NCI-H1417 (cell line): ENCODE measurements at places on chromosomes 4 and X.

GRCh38 chrX:4004822-4005221 is 291.4 kb upstream of the PRKX start:
- no peak for DNase-seq

- DNase-seq, result peak; percentile 8
These were observed 337.3 kb upstream of the HS3ST1 start for GRCh38 chr4:11765849-11766453.

DNA sequence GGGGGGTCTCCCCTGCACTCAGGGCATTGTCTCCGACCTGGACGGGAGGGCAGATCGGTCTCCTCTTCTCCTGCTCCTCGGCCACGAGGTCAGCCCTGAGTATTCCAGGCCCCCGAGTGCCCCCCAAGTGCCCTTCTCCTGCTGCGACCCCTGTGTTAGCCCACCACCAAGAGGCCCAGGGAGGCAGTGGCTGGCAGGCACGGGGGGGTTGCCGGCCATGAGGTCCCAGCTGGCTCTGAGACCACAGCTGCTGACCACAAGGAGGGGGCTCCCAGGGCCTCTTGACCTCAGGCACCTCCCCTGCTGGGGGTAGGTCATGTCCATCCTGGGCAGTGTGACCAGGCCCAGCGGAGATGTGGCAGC is 186.1 kb upstream of the PSAPL1 start:
- no peak for DNase-seq

DNA sequence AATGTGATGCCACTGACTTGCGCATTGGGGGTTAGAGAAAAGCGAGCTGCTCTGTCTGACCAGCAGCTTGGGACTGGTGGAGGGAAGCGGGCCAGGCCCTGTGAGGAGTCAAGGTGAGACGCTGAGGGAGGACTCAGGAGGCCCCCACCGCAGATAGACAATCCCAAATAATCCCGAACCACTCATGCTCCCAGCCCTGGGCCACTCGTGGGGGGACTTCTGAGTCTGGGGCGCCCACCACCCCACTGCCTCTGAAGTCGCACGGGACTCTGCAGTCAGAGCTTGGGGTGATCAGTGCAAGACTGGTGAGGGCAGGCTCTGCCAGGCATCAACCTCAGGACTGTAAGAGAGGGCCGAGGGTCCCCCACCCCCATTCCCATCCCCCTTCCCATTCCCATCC is 6.9 kb downstream of the MAGEA4 start:
- DNase-seq, result no peak

DNA sequence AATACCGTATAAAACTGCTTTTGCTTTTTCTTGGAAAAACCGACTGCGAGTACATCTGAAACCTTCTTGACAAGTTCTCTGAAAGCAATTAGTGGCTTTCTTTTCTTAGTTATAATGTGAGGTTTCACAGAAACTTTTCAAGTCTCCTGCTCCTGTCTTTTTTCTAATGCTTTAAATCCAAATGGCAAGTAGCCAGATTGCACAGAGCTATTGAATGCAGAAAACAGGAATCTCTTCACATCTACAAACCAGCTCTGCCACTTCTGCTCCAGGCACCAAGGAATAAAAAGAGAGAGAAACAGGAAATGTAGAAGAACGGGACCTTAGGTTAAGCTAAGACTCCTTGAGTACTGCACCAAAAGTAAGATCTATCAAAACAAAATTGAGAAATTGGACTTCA is 267.3 kb upstream of the TET2 start:
- no peak for DNase-seq

DNA sequence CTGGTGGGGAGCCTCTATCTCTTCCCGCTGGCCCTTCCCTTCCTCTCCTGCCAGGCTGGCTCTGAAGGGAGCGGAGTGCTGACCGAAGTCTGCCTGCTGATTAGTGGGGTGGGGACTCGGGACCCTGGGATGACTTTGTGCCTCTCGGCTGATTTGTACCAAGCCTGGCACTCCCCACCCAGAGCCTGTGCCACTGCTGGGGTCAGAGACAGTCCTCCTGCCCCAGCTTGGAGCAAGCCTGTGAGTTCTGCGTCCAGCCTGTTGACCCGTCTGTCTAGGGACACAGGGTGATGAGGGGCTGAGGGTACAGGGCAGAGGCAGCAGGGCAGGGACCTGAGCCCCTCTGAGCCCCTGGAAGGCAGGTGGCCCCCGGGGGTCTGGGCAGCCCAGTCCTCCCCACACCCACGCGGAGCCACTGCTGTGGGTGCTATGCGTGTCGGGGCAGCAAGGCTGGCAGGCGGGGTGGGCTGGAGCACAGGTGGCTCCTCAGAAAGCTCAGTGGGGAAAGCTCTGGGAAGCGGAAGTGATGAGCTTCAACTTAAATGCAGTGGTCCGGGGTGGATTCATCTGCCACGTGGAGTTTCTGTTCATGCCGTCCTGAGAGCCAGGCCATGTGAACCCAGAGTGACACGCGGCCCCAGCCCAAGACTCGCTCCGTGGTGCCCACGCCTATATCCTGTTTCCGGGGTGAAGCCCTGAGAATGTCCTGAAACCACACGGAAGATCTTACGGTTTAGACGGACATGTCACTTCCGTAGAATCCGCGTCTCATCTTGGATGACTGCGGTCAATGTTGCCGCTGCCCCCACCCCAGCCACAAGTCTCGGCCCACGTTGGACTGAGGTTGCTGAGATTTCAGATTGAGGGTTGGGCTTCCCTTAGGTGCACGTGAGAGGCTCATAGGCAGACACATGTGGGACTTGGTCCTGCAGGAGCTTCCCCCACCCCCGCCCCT is 21.1 kb upstream of the UVSSA start:
- DNase-seq, result no peak

DNA sequence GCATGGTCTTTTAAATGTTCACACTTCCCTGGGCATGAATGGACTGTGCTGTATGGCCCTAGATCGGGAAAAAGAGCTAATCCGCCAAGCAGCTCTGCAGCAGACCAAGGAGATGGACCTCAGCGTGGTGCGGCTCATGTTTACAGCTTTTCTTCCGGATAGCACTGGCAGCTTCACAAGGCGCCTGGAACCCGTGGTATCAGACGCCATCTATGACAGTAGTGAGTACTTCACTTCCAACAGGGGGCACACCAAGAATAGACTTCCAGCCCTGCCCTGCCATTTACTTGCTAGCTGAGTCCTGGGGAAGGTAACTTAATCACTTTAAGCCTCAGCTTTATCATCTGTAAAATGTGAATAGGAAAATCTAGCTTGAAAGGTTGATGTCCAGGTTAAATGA is 77.7 kb downstream of the NFKB1 start:
- DNase-seq, result no peak

- DNase-seq, result no peak
These were observed 75.8 kb downstream of the TSPAN7 start for GRCh38 chrX:38636949-38637819.

- no peak for DNase-seq
These were observed 353.9 kb downstream of the GPAT3 start for GRCh38 chr4:83889802-83890201.

DNA sequence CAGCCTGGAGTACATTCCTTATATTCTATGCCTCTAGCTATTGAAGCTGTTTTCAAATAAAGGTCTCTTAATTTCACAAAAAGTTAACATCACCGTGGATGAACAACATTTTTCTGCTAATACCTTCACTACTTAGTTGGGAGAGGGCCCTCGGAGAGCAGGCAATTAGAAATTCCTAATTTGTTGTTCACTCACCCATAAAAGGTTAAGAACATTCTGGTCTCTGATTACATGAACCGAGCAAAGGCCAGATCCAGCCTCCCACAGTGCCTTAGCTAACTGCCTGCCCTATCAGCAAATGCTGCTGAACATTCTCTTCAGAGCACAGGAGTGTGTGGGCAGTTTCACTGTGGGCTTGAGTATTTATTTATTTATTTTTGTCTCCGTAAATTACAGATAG is 36.0 kb upstream of the TTC29 start:
- no peak for DNase-seq

DNA sequence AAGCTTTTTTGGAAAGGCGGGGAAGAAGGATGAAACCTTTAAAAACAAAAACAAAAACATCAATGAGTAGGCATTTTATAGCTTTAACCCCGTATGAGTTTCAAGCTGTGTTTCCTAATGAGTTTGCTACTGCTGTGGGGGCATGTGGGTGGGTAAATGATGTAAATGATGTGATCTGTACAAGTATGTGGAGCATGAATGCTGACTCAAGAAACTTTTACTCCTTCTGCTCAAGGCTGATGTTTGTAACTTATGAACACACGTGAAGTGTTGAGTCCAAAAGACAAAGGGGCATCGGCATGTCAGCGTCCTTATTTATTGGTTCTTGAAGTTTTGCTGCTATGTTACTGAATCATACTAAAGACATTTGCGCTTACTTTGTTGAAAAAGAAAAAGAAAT is 76.9 kb downstream of the CLCN4 start:
- DNase-seq, result no peak

DNA sequence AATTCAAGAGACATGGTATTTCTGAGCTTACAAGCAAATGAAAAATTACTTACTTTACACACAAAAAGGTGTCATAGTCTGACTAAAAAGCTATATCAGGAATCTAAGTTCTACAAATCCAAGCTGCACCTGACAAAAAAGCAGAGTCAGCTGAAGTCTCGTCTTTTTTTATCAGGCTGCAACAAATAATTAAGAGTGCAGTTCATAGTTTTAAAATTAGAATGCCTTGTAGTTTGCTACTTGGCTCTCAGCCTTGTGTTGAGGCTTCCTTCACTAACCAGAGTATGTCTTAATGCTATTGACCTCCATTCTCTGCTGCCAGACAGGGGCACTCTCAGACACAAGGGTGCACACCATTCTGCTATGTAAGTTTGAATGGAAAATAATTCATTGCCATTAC is 940.7 kb downstream of the PCDH7 start:
- no peak for DNase-seq

GRCh38 chrX:44459501-44459900 is 83.2 kb downstream of the FUNDC1 start:
- DNase-seq, result no peak

DNA sequence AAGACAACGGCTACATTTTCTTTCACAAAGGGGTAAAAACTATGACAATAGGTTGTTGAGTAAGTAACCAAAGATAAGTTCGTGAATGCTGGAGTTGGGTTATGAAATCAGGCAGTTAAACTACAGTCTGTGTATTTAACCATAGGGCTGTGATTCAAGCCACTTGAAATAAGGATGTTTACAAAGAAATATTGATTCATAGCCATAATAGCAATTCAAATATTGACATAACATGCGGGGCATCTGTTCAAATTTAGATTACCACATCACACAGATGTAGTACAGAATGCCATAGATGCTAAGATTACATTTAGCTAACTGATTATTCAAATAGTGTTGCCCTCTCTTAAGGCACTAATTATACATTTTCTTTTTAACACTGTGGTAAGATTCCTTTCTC is 364.1 kb downstream of the FSTL5 start:
- peak; percentile 46 for DNase-seq

- peak; percentile 63 for DNase-seq
These were observed 154.2 kb downstream of the FHIP1A start for GRCh38 chr4:151563194-151563593.

DNA sequence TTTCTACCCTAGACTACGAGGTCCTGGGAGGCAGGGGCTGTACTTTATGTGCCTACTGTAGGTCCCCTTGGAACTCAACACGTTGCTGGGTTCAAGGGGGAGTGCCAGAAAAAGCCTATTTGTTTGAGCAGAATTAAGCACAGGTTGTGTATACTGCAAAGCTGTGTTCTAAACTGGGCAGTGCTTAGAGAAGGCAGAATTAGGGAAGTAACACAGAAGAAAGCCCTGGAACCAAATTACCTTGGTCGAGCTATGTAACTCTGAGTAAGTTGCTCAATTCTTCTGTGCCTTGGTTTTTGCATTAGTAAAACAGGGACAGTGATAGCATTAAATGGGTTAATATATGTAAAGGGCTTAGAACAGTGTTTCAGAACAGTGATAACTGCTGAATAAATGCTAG is 245.0 kb upstream of the SFRP2 start:
- no peak for DNase-seq

- DNase-seq, result no peak
These were observed 99.5 kb downstream of the CPE start for GRCh38 chr4:165478260-165478659.

GRCh38 chr4:128955751-128956150 is 137.6 kb downstream of the SCLT1 start:
- no peak for DNase-seq
